PC-9 (cell line): ENCODE measurements at places on chromosomes 4 and X.

DNA sequence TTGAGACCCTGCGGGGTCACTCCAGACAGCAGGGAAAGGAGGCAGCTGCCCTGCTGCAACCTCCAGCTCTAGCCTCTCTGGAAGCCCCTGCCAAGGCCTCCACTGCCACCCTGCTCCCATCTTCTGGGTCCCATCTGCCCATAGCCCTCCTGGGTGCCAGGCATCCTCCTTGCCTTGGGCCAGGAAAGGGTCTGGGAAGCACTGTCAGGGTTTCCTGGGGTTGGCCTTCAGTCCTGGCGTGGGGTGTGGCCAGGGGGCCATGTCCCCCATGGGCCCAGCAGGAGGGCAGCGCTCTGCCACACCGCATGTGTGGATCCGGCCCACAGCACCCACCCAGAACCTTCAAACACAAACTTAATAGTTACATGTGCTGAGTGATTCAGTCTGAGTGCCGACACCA lies 3.4 kb upstream of the CPLX1 start:
- no peak for DNase-seq

- no peak for DNase-seq
Observed at GRCh38 chrX:1358793-1359476, 22.4 kb downstream of the IL3RA start.

DNA sequence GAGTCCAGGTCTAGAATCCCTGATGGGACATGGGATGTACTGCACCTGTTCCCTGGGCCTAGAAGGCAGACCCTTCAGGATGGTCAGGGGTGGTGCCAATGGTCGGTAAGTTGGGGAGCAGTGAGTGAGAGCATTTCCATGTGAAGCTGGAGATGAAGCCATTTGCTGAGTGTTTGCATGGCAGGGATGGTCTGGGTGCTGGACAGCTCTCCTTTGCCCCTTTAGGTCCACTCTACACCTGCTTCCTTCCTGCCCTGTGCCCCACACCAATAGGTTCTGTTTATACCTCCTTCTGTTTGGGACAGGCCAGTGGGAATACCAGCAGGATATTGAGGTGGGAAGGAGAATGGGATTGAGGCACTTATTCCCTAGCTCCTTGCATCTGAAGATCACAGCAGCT lies 181.3 kb downstream of the STK32B start:
- DNase-seq = no peak

GRCh38 chr4:2604614-2605013 lies 68.2 kb downstream of the FAM193A start:
- no peak for DNase-seq

- no peak for DNase-seq
Observed at GRCh38 chr4:59818656-59819055, 1381.5 kb upstream of the ADGRL3 start.

- DNase-seq = no peak
Observed at GRCh38 chr4:168632301-168632725, 135.5 kb downstream of the PALLD start.

DNA sequence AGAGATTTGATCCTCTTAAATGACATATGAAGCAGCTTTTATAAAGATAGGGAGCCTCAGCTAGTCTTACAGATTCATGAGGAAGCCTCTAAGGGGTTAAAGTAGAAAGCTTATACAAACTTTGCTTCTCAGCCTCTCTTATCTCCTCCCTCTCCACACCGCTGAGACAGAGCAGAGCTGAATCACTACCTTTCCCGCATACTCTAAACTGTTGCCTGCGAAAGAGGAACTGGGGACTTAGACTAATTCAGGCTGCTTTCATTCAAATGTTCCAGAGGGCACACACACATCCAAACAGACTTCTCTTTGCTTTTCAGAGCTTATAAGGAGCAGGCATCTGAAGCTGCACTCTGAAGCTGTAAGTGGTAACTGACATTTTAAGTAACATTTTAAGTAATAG lies at the start of gene SERTM2:
TSS of gene SERTM2 (plus strand) at position 169 of the 400 bp plus-strand sequence. CDS start 7,213 bp downstream, outside the sequence.
- no peak for DNase-seq

GRCh38 chrX:145816601-145817315 lies 871 bp upstream of the SLITRK2 start:
- no peak for DNase-seq

GRCh38 chr4:66014146-66014765 lies 344.0 kb upstream of the EPHA5 start:
- DNase-seq = no peak

DNA sequence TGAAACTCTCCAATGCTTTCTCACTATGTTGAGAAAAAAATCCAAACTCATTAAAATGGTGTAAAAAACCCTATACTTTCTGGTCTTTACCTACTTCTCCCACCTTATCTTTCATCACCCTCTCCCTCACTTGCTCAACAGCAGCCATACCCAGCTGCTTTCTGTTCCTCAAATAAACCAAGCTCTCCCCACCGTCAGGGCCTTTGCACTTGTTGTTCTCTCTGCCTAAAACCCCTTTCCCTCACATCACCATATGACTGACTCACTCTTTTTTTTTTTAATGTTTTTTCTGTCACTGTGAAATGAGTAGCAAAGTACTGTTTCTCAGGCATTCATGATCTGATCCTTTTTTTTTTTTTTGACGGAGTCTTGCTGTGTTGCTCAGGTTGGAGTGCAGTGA lies 122.3 kb upstream of the TMEM164 start:
- no peak for DNase-seq

GRCh38 chrX:151703487-151703886 lies 8.2 kb downstream of the PRRG3 start:
- DNase-seq = no peak

DNA sequence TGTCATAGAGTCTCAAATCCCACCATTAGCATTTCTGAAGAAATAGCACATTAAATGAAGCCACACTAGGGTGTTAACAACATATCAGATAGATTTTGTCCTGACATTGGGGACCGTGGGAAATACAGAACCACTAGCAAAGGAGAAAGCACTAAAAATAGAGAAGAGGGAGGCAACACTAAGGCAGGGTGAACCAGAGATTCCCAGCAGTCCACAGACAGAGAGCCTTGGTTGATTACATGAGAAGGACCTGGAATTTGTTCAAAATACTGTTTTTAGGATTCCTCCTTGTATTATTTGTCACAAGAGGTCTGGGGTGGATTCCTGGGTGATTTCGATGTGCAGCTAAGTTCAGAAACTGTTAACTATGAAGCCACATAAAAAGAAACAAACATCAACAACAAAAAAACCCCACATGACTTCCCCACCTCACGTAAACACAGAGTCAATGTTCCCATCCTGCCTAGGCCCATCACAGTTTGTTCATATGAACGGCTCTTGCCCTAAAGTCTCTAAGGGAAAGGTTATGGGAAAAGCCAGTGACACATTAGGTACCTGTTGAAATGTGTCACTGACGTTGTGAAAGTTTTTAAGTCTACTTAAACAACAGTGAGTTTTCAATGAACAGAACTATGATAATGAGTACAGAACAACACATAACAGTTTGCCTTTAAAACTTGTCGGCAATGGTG lies 23.6 kb upstream of the GRSF1 start:
- DNase-seq = no peak

DNA sequence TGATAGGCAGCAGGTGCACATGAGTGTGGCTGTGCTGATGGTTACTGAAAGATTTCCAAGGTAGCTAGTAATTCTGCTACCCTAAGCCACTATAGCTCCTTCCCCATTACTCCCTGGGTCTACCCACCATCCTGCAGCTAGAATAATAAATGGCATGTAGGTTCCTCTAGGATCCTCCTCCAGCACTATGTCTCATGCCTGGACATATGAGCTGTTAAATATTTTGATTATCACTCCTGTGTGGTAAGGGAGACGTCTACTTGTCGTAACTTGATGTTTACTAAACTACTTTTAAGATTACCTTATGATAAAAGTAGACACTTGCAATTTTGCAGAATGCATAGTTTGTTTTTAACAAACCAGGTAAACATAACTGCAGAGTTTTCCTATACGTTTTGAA lies 35.5 kb downstream of the TET2 start:
- no peak for DNase-seq

DNA sequence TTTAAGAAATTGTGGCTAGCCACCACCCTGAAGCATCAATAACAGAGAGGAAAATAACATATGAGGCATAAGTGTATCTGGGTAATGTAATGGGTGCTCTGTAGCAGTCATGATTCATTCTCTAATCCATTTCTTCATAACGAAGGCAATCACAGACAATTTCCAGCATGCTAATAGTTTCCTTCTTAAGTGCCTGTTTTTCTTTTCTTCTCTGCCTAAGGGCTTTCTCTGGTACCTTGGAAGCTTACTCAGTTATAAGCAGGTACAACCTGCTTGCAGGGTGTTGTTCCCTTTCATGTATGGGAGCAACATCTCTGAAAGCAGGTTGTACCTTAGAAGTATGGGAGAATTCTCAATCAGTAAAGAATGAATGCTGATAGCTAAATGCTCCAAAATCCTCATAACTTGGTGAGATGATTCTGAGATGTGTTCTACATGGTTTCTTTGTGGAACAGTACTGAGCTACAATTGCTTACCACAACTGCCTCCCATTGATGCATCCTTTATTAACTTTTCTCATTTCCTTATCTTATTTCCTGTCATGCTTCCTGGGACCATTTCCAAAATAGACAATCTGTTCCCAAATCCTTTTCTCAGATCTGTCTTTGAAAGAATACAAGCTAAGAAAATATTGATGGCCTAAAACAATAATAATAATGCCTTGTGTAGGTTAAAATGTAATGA lies 247.6 kb downstream of the PAPSS1 start:
- DNase-seq = no peak

GRCh38 chr4:142092941-142093340 lies 456.6 kb downstream of the IL15 start:
- no peak for DNase-seq

- DNase-seq = no peak
Observed at GRCh38 chrX:120512222-120512621, 43.1 kb upstream of the LAMP2 start.

- DNase-seq = no peak
Observed at GRCh38 chrX:130402208-130402684, 459 bp downstream of the RBMX2 start.

GRCh38 chr4:43380093-43380492 lies 487.6 kb downstream of the GRXCR1 start:
- DNase-seq = no peak

DNA sequence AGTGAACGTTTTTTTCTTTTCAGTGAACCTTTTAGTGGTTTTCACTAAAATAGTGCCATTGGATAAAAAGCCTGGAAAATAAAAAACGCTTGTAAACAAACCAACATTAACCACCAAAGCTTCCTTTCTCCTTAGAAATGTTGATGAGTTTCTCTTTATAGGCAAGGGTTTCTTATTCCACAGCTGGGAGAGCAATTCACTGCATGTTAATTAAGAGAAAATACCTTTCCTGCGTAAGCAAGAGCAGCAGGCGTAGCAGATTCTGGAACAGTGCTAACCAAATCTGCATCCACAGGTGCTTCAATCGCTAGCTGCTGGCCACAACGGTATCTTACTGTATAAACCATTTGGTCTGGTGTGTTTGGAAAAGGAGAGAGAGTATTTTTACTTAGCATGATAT lies 13.3 kb upstream of the AASDH start:
- no peak for DNase-seq

- no peak for DNase-seq
Observed at GRCh38 chrX:40952855-40953254, 132.4 kb upstream of the USP9X start.

- DNase-seq = no peak
Observed at GRCh38 chrX:17778997-17779396, 41.7 kb downstream of the SCML1 start.

GRCh38 chr4:56409511-56410090 lies 22.3 kb upstream of the AASDH start:
- DNase-seq = no peak

DNA sequence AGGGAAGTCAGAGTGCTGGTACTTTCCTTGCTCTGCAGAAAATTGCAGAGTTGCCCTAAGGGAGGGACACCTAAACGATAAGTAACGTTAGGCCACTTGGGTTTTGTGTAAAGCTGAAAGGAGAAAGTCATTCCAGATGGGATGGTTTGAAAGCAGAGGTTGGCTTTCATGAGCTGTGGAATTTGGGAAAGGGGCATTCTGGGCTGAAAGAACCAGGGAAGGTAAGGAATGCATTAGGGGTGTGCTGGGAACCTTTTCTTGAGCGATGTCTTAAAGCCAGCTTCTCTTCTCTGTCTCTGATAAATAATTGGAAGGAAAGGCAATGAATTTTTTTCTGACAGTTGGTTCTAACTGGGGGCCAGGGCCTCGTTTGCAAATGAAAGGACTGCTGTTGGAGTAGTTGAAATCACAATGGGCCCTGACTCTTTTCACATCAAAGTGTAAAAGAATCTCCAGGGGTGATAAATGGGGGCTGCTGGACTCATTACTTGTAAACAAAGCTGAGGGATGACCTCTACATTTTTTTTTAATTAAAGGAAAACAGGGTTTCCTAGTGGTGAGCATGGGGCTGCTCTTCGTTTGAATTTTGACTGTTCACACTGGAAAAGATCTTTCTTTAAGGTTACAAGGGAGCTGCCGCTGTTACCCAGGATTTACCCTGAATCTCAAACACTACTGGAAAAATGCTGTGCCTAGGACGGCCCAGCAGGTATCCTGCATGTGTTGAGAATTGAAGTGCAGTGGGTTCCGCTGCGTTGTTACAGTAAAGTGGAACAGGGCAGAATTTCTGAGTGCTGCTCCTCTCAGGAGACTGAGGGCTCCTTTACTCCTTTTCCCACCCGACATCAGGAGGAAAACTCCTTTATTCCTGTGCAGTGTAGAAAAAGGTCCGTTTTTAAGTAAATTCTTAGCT lies 25.0 kb downstream of the AFF1 start:
- DNase-seq = no peak

GRCh38 chrX:20796450-20796849 lies 529.7 kb upstream of the RPS6KA3 start:
- DNase-seq = no peak

DNA sequence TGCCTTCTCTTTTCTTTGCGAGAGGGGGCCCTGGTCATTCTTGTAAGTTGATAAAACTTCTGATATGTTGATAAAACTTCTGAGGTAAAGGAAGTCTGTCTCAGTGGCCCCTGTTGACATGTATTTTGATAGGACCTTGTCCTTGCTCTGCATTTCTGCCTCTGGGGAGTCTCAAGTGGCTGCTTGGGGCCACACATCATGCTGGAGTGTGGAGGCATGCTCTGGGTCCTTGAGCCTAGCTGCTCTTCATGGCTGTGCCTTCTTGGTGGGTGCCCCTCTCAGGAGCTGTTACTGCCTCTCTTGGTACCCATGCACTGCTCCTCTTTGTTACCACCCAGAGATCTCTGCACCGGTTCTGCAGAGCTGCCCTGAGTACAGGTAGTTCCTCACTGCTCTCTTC lies 14.2 kb downstream of the NSD2 start:
- no peak for DNase-seq

DNA sequence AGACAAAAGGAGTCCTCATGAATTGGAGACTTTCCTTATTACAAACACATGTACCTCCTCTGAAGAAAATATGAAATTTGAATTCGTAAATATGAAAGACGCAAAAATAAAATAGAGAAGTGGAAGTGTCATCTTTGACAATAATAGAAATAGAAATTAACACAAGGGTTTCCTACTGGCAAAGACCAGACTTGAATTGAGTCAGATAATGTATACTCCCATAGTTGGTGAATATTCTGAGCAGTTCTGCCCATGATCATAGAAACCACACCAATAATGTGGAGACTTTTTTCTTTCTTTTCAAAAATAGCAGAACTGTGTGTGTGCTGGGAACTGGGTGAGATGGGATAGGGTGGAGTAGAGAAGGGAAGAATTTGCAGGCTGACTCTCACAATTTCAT lies 277.7 kb upstream of the TET2 start:
- no peak for DNase-seq

GRCh38 chrX:24799078-24799477 lies 105.4 kb downstream of the POLA1 start:
- no peak for DNase-seq
